Activated CD4-positive, alpha-beta T cell treated with anti-CD3 and anti-CD28 coated beads, Interleukin-2, Interleukin-6, amounts not matched to agents 100 ng/mL and 50 ng/mL, durations not matched to agents 16 hours and 8 hours (primary cell): ENCODE measurements at places on chromosomes 6 and 20.

DNA sequence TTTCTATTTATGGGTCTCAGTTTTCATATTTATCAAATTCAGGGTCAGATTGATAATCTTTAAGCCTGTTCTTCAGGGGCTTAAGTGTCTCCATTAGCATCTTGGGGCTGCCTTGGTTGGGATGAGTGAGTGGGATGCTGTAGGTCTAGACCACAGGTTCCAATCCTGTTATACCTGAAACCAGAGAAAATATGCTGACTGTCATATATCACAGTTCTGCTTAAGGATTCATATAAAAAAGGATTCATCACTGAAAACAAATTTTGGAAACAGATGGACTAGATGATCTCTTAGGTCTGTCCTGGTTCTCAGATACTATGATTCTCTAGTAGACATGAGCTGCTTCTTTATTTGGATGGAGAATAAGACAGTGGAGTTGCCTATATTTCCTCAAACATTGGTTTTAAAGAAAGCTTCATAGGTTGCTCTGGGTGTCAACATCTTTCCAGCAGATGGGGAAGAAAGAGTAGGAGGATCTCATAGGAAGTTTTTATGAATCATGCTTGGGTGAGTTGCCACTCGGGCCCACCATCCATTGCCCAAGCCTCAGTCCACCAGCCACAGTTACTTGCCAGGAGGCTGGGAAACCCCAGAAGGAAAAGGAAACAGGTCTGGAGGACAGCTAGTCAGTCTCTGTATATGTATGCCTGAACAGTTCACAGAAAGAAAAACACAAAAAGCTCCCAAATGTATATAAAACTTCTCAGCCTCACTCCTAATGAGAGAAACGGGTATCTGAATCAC lies 42.9 kb upstream of the MAP7 start:
- no peak for DNase-seq

- DNase-seq = no peak
Measured at GRCh38 chr6:30895343-30895742, 11.0 kb downstream of the DDR1 start.

- DNase-seq = no peak
Measured at GRCh38 chr20:9966966-9967365, 67.8 kb upstream of the ANKEF1 start.

GRCh38 chr20:57330998-57331397 lies 1.4 kb downstream of the SPO11 start:
- no peak for DNase-seq
